Heart left ventricle (tissue), 16 donors: ENCODE measurements at places on chromosomes 5 and 9. TPM values are rescaled to one million over a fixed set of nuclear protein-coding genes. Genes with fewer than 3 reads are reported as not detected.

GRCh38 chr9:26437056-26437711, 455.4 kb downstream of the CAAP1 start:
- H3K36me3 ChIP-seq, result no peaks in the 10 kb centered on the region
- no peak overlapping the region for H3K4me3 ChIP-seq
- no peaks in the 10 kb centered on the region for H3K4me1 ChIP-seq
- no peak overlapping the region for H3K27ac ChIP-seq
- no peaks in the 10 kb centered on the region for H3K27me3 ChIP-seq
- DNase-seq, result no peak

DNA sequence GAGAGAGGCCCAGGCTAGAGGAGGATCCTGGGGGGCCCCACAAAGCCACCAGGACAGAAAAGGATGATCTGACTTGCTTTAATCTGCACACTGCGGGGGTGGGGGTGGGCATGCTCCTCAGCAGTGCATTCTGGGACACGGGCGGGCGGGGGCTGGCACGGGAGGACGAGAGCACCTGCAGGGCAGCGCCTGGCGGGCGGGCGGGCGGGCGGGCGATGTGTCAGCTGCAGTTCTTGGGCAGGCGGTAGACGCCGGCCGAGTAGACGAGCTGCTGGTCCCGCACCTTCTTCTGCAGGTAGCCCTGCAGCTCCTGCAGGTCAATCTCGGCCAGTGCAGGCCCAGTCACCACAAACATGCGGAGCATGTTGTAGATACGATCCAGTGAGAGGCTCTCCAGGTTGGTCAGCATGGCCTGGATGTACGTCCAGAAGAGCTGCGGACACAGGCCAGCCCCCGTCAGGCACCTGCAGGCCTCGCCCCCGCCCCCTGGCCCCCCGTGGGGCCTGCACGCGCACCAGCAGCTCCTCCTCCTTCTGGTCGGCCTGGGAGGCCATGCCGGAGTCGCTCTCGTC, 3.0 kb upstream of the TMEM210 start:
- H3K27me3 ChIP-seq, result peaks cover 5% of the 10 kb centered on the region
- H3K27ac ChIP-seq, result no peak overlapping the region
- DNase-seq, result no peak
- no peaks in the 10 kb centered on the region for H3K36me3 ChIP-seq
- no peak overlapping the region for H3K4me3 ChIP-seq

GRCh38 chr5:178427576-178428197, 162.5 kb downstream of the COL23A1 start:
- no peaks in the 10 kb centered on the region for H3K27me3 ChIP-seq
- no peaks in the 10 kb centered on the region for H3K36me3 ChIP-seq
- DNase-seq, result no peak
- H3K27ac ChIP-seq, result peak overlapping the region; percentile 82

INSL4 gene
- total RNA-seq, result not detected
